ENCODE measurements at places on chromosomes 5 and 9.

DNA sequence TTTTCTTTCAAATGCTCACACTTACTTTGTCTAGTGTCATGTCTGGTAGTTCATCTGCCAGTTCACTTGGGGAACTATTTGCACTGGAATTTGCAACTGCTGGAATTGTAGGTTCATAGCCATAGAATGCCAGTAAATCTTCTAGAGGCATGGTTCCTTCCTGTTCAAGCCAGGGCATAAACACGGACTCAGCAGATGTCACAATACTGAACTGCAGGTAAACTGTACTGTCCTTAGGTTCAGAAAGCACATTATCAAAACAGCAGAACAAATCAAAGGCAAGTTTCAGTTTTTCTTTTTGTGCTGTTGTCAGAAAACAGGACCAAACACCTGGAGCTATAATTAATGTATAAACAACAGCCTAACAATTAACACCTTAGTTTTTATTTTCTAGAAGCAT, 13.1 kb downstream of the MIER3 start:
- DNase-seq: no peak

DNA sequence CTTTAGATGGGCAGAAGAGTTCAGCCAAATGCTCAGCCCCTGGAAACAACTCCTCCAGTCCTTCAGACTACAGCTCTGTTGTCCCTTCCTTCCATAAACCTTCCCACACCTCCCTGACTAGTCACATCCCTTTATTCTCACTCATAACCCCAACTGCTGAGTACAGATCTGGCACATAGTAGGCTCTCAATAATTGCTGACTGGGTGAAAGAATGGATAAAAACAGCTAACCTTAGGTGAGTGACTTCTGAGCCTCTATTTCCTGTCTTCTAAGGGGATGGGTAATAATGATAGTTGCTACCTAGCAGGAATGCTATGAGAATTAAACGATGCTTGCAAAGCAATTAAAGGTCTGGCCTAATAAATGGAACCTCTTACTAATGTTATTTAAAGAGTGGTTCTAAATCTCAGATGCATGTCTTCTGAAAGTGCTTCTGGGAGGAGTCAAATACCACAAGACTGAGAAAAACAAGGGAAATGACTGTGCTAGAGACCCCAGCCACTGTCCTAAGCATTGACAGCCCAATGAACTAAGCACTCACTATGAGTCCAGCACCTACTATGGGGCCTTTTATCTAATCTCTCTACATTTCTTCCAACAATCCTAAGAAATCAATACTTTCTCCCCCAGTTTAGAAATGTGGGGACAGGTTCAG, 2.5 kb upstream of the NR6A1 start:
- no peak for DNase-seq

GRCh38 chr5:160685695-160686094, 166.3 kb downstream of the ATP10B start:
- no peak for DNase-seq

- DNase-seq: no peak
Measured at GRCh38 chr5:145666591-145666990, 168.6 kb downstream of the PRELID2 start.

DNA sequence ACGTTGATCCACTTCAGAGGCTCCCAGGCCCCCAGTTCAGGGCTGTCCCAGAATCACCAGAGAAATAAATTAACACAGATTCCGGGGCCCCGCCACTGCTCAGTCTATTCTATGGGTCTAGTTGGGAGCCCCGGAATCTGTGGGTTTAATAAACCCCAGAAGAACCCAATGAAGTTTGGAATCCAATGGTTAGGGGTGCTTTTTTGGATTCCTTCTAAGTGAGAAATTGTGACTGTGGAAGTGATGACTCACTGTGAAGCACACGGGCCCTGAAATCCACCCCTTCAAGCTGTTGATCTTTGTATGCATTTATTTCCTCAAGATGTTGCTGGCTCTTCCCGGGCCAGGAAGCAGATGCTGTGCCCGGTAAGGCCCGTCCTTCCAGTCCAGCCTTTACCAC, 57.3 kb upstream of the SLC28A3 start:
- peak; percentile 9 for DNase-seq
